NCI-H2171 (cell line): ENCODE measurements at places on chromosomes 12 and 14.

DNA sequence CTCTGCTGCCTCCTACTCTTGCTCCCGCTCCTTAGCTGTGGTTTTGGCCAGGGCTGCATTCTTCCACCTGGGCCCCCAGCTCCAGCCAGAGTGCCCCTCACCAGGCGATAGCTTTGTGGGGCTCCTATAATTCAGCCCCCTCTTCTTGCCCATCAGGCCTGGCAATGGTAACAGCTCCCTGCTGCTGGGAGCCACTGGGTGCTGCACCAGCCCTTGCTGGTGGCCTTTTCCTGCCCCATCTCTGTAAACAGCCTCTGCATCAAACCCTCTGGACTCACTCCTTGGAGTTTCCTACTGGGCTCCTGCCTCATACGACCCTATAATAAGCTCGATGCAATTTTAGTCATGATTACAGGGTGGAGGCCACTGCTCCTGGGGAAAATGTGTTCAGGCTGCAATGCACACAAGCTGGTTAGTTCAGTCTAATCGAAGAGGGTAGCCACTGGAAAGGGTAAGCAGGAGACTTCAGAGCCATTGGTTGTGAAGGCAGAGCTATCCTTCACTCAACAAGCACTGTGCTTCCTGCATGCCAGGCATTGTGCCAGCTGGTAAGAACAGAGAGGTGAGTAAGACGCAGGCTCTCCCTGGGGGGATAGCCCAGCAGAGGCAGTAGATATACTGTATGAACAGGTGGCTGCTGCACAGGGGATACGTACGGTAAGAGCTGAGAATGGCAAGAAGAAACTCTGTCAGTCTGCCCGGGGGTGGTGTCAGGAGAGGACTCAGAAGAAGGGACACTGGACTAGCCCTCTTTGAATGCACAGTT lies 24.7 kb downstream of the CLMN start:
- peak; percentile 90 for DNase-seq

DNA sequence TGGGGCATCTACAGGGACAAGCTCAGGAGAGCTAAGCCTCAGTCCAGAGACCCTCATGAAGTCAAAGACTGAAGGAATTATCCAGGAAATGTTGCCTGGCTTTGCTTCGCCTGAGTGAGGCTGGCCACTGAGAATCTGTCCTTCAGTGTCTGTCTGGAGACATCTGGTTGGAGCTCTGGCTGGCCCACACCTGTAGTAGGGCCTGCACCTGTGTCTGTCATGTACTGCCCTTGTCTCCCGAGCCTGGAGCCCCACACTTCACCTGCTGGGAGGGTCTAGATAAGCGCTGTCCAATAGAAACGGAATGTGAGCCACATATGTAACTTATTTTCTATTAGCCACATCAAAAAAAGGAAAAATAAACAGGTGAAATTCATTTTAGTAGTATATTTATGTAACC lies 9.9 kb upstream of the HDAC7 start:
- DNase-seq, result no peak

- no peak for DNase-seq
These were observed 654.5 kb downstream of the NOVA1 start for GRCh38 chr14:25943329-25943728.

DNA sequence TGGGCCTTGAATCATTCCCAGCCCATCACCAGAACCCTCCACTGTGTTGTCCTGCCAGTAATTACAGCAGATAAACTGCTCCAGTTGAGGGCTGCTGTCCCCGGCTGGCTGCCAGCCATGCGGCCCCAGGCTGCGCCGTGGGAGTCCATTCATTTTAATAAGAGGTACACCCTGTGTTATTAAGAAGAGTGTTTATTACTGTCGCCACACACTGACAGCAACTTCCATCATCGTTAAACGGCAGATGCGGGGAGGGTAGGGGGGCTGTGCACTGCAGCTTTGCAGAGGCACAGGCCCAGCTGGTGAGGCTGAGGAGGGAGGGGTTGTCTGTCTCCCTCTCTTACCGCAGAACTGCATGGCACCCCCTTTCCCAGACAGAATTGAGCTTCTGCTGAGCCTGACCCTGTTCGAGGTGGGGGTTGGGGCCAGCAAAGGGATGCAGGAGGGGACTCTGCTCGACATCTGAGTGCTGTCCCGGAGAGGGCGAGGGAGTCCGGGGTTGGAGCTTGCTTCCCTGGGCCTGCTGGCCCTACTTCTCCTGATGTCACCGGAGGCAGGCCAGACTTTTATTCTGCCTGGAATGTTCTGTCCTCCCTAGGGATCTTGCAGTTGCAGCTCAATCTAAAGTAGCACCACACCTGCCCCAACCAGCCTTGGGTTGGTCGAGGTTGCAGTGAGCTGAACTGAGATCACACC lies 33.8 kb upstream of the GPATCH2L start:
- peak; percentile 72 for DNase-seq
